ENCODE measurements at places on chromosomes 5 and 9. TPM values are rescaled to one million over a fixed set of nuclear protein-coding genes. Genes with fewer than 3 reads are reported as not detected.

DNA sequence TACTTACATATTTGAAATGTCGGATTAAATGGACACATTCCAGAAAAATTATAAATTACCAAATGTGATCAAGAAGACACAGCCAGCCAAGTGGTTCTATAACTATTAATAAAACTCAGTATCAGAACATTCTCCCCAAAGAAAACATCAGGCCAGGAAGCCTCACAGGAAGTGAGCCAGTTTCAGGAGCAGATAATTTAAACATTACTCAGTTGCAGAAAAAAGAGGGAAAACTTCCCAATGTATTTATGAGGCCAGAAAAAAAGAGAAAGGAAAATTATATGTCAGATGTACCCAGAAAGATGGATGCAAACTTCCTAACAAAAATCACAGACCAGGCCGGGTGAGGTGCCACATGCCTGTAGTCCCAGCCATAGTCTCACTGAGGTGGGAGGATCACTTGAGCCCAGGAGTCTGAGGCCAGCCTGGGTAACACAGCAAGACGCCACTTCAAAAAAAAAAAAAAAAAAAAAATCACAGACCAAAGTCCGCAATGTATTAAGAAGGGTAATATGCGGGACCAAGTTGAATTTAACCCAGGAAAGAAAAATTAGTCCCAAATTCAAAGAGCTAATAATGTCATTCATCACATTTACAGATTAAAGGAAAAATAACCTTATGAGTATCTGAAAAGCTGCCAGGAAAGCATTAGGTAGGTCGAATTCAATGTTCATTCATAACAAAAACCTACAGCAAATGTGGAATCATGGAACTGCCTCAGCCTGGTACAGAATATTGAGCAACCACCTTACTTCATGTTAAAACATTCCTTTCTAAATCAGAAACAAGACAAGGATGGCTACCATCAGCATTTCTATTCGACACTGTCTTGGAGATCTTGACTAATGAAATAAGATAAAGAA is 37.2 kb upstream of the NRARP start:
- DNase-seq: no peak

GRCh38 chr9:7456793-7457530 is 342.6 kb downstream of the DMAC1 start:
- DNase-seq: no peak

- peak; percentile 69 for DNase-seq
These were observed 243.6 kb downstream of the AUH start for GRCh38 chr9:91117959-91118703.

DNA sequence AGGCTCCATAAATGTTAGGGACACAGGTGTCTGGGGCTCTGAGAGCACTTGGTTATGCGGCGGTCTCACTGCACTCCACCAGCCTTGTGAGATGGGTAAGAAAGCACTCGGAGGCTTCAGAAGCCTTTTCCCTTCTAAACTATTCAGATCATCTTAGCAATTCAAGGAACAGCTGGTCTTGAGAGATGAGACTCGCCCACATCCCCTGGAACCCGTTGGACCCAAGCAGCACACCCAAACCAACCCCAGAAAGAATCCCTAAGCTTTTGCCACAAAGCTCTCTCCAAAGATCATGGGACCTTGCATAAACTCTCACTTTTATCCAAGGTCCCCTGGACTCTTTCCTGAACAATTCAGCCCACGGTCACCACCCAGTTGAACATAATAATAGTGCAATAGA is 90.2 kb downstream of the RAPGEF1 start:
- DNase-seq: no peak

DNA sequence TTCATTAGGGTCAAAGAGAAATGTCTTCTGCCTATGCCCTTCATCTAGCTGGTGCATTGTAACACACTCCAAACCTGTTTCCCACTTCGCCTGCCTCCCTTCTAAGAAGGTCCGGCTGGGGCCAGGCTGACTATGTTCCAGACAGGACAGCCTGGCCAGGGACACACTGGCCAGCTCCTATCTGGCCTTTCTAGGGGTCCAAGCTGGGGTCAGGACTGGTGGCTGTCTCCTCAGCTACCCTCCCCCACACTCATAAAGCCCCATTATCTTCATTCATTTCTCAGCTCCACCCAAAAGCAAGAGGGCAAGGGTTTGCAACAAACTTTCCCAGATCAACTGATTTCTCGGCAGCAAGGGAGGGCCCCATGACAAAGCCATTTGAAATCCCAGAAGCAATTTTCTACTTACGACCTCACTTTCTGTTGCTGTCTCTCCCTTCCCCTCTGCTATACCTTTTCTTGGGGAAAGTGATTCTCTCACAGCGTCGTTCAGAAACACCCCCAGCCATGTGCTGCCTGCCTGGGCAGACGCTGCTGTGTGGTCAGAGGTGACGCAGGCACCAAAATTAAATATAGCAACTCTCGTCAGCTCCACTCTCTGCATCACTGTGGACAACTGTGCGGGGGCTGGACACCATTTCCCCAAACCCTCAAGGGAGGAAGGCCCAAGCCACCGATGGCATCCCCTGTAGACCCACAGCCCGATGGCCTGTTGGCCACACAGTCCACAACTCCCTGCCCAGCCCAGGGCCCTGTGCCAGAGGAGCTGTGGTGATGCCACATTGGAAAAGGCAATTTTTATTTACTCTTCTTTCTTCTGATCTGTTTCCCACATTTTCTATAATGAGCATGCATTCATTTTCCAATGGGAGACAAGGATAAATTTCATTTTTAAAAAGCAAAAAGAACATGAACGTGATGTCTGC is 6.1 kb downstream of the IL13 start:
- DNase-seq: no peak

GRCh38 chr5:112637343-112637742 is 100.3 kb upstream of the APC start:
- peak; percentile 9 for DNase-seq

DNA sequence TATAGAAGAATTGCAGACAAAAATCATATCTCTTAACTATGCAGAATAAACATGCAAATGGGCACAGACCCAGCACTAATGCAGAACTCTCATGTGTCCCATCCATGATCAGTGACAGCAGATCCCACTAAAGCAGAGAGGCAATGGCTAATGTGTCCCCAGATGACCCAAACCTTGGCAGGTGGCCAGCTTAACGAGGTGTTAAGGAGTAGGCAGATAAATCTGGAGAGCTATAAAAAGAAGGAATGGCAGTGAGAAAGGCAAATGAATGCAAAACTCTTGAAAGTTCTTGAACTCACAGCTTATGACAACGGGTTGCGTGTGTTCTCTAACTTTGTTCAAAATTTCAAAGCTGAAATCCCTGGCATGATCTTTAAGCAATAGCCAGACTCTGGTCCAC is 265.4 kb downstream of the RASEF start:
- peak; percentile 12 for DNase-seq

GRCh38 chr5:88419931-88420330 is 151.3 kb upstream of the TMEM161B start:
- no peak for DNase-seq

- peak; percentile 80 for DNase-seq
These were observed 27.0 kb downstream of the IARS1 start for GRCh38 chr9:92266486-92266885.

GRCh38 chr5:150596826-150597225 is 43.6 kb upstream of the SYNPO start:
- no peak for DNase-seq

DNA sequence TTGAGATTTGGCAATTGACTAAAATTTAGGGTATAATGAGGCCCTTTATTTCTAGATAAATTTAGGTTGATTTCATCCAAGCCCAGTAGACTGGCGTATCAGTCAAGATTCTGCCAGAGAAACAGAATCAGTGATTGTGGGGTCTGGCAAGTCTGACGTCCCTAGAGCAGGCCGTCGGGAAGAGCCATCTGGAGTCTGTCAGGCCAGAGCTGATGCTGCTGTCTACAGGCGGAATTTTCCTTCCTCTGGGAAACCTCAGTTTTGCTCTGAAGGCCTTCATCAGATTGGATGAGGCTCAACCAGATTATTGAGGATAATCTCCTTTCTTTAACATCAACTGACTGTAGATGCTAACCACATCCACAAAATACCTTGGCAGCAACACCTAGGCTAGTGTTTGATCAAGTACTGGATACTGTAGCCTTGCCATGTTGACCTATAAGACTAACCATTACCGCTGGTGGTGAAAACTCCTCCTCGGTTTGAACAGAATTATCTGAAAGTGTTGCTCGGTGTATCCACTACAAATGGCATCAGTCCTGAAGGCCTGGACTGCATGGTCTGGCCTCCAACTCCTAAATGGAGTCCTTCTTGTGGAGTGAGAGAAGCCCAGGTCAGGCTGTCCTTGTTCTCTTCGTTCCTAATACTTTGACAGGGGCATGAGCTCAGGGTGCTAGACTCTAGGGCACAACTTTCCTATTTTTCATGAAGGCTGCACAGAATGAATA is 83.2 kb upstream of the ANKH start:
- no peak for DNase-seq

DNA sequence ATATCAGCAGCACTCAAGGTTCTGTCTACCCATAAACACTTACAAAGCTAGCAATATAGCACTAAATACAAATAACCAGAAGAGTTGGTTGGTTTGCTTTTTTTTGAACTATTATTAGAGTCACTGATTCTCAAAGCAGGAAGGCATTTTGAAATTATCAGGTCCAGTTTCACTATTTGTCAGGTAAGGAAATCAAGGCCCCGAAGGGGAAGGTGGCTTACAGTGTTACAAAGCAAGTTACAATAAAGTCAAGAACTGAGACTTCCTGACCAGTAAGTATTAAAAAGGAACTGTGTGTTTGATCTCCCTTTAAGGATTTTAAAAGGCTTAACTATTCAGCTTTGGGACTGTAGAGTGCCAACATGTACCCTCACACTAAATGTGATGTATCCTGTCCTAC is 10.8 kb downstream of the C5orf15 start:
- no peak for DNase-seq

- peak; percentile 92 for DNase-seq
These were observed 4.0 kb upstream of the MYORG start for GRCh38 chr9:34380511-34381315.

KLHL3 gene
- 18.0 TPM for total RNA-seq

SLC45A2 gene
- 1.2 TPM for total RNA-seq

PLAC8L1 gene
- not detected for total RNA-seq

LCN10 gene
- total RNA-seq: not detected

MYORG gene
- total RNA-seq: 6.3 TPM
